ENCODE measurements at places on chromosomes 4 and X.
A peak's percentile ranks its signal among the peaks of the same experiment; 100 is the strongest.

- peak; percentile 79 for DNase-seq
Measured at GRCh38 chr4:128715616-128716015, 93.9 kb upstream of the JADE1 start.

GRCh38 chrX:55907968-55908607 lies 190.5 kb downstream of the RRAGB start:
- DNase-seq: no peak

DNA sequence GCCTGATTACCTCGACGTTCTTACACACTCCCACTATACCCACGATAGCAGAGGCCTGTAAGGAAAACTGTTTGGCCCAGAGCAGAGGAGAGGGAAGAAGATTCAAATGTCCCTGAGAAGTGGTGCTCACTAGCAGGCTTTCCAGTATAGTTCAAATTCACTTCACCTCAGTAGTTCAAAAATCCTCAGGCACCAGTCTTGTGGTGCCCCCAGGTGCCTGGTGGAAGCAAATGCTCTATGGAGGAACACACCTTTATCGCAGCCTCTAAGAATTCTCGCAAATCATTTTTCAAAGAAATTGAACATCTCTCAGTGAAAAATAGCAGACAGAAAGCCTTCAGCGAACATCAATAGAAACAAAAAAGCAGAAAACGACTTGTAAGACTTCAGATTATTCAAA lies 12.2 kb upstream of the MTMR1 start:
- DNase-seq: peak; percentile 33

DNA sequence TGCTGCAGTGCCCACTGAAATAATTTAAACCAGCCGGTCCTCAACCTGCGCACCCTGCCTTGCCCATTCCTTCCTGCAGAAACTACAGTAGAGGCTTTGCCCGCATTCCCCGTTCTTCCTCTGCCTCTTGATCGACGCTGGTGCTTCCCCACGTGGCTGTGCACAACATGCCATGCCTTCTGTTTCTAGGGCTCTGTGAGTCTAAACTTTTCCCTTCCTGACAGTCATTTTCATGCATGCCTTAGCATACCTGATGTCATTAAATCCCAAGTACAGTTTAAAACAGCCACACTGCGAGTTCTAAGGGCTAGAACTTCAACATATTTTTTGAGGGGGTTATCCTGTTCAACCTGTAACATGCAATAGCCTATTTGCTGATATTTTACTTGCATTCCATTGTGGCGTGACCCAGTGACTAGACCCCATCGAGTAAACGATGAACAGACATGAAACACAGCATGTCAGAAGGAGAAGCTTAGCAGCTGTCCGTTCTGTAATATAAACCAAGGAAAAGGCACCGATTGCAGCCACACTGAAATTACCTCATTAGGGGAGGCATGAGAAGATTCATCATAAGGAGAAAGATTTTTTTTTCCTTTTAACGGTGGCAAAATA lies 232.5 kb downstream of the ARHGAP10 start:
- peak; percentile 11 for DNase-seq

- no peak for DNase-seq
Measured at GRCh38 chr4:37486166-37486565, 200.0 kb downstream of the RELL1 start.

DNA sequence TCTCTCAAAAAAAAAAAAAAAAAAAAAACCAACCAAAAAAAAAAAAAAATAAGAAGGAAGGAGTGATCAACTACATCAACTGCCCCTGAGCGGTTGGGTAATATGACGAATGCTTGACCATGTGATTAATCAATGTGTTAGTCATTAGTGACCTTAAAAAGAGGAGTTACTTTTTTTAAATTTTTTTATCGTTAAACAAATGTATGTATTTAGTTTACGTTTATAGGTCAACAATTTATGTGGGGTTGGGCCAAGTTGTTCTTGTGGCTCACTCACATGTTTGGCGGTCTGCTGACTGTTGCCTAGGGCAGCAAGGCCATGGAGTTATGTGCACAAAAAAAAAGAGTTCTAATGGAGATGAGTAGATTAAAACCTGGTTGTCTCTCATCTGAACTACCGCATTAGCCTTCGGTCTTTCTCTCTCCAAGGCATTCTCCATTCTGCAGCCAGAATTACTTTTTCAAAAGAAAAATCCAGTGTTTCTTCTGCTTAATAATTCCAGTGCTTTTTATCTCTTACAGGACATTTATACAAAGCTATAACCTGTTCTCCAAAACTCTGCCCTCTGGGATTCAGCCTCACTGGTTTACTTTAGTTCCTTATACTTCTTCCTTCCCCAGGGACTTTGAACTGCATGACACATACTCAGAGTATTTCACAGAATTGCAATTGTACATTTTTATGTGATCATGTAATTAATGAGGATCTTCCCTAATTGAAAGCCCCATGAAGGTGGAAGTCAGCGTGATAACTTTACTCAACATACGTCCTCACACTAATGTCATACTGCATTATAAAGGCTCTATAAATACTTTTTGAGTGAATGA lies 505.5 kb downstream of the ANKRD50 start:
- DNase-seq: peak; percentile 82

GRCh38 chrX:94114362-94114761 lies 440.4 kb downstream of the FAM133A start:
- no peak for DNase-seq

GRCh38 chrX:17520016-17520615 lies 145.1 kb downstream of the NHS start:
- no peak for DNase-seq

Data from amniotic epithelial cell (primary cell).